ENCODE measurements at places on chromosomes 16 and 17.

- DNase-seq, result peak; percentile 25
These were observed 169.9 kb upstream of the MAF start for GRCh38 chr16:79770244-79771064.

DNA sequence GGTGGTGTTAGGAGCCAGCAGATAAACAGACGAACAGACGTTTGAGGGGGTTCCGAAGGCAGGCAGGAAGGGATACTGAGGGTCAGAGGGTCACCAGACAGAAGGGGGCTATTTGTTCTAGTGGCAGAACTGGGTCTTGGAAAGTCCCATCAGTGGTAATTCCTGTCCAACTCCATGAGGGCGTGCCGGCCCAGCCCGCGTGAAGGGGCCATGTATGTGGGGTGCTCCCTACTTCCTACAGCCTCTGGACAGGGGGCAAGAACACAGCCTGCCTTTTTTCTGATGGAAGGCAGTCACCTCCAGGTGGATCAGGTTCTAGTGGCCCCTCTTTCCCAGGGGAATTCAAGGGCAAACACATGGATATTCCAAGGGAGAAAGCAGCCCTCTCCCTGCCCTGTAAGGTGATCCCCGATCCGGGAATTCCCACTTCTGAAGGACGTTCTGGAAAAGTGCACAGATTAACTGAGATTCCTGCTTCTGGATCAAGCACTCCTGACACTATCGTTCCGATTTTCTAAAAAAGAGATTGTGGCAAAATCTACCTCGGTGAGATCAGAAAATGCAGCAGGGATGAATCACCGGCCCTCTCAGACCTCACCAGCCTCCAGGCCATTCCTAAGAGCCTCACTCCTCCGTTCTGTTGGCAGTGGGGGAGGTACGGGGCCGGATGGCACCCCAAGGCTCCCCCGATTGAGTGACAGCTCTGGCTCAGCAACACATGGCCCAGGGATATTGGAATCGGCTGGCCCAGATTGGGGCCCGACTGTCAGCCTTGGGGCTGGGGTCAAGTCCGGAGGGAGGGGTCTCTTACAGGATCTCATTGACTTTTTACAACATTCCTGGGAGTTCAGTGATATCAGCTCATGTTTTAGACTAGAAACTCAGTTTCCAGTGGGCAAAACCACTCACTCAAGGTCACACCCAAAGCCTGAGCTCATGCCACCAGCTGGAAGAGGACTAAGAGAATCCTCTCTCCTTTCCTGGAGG, 12.4 kb downstream of the STX1B start:
- no peak for DNase-seq

DNA sequence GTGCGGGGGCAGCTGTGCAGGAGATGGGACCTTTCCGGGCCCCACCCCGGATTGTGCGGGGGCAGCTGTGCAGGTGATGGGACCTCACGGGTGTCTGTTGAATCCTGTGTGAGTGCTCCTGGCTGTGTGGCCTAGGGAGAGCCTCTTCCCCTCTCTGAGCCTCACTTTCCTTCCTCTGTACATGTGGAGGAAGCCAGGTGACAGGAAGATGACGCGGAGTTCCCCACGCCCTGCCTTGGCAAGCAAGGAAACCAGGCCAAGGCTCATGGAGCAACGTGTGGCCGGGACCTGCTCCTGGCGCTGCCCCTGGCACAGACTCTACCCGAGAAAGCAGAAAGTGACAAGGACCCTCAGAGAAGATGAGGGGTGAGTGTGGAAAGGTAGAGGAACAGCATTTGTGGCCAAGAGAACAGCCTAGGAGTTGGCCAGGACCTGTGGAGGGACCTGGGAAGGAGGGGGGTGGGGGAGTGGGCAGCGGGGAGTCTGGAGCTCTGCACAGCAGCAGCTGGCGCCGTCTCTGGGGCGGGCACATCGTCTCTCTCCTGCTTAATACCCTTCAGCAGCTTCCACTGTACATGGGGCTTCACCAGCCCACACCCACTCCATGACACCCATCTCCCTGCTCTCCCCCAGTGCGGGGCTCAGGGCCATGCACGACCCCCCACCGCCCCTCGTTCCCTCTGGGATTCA, 38.4 kb upstream of the PABPN1L start:
- DNase-seq, result no peak

DNA sequence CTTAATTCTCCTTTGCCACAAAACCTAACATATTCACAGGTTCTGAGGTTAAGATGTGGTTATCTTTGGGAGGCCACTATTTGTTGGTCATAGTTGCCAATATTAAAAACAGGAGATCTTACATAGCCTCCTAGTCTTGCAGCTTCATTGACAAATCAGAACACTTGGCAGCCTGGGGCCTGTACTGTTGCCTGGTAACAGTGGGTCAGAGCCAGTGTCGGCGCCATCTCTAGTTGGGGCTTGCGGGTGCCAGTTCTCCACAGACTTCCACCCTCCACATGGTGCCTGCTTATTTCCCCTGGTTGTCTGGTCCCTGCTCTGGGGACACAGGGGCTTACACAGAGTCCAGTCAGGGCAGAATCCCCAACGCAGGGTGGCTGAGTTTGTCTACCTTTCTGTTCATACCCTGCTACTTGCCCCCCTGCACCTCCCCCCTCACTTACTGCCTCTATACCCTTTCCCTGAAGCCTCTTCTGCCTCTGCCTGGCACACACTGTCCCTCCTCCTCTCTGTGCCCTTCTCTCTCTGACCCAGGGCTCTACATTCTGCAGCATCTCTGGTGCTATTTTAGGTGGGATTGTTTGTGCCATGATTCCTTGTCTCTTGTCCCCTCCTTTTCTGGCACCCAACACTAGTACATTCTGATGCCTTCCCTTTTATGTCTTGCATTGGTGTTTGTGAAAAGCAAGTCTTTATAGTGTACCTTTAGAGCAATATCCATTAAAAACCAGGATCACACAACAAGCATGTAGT, 13.4 kb downstream of the EPN2 start:
- DNase-seq, result no peak

GRCh38 chr17:43003542-43004172, 2.9 kb upstream of the IFI35 start:
- no peak for DNase-seq

DNA sequence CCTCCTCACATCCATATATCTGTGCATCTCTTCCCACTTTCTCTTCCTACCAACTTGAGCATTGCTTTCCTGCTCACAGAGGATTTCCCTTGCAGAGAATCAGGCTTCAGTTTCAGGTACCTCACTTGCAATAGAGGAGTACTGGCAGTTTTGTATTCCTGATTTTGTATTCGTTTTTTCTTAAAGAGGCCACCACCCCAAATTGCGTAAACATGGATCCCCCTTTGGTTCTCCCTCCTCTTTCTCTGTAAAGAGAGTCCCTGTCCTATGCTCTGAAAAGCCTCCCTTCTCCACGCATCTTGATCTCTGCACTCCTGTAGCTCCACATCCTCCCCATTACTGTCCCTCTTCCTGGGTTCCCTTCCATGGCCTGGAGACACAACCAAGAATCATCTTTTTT, 32.2 kb downstream of the TEKT3 start:
- no peak for DNase-seq

DNA sequence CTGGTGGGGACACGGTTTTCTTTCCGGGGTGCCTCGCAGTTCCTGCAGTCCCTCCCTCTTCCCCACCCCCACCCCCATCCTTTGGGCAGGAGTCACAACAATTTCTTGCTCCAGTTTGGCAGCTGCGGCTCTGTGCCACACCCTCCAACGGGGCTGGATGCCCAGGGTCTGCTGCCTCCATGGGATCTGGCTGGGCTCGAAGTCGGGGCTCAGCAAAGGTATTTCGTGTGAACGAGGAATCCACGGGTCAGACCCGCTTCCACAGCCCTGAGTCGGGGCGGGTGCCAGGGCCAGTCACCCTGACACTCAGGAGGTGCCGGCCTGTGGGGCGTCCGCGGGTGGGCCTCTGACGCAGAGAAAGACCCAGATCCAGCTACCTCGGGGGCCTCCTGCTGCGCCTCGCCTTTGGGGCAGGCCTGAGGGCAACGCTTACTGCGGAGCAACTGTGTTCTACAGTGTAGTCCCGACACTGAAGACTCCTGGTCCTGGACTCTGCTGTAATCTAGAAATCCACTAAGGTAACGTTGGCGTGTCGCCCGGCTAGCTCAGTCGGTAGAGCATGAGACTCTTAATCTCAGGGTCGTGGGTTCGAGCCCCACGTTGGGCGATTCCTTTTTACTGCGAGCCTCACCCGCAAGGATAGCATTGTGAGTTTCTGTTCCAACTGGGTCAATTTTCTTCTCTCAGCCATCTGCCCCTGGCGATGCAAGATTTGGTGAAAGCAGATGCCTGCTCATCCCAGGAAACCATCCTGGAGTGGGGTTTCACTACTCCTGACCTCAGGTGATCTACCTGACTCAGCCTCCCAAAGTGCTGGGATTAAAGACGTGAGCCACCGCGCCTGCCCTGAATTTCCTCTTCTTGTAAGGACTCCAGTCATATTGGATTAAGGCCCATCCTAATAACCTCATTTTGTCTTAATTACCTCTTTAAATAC, 12.6 kb upstream of the OR1F1 start:
- DNase-seq, result no peak

DNA sequence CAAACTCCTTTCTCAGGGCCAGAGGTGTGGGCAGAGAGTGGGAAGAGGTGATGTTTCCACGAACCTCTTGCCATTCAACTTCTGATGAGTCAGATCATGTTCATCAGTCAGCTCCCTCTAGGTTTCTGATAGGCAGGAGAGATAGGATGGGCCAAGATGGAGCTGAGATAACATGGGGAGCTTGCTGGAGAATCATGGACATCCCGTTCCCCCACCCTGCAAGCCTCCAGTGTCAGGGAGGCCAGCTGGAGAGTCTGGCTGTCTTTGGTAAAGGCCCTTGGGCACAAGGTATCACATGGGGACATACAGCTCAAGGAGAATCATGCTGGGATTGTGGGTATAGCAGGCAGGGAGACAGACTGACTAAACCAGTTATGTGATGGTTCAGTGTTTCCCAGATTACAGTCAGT, 136.0 kb upstream of the IRX3 start:
- DNase-seq, result no peak

DNA sequence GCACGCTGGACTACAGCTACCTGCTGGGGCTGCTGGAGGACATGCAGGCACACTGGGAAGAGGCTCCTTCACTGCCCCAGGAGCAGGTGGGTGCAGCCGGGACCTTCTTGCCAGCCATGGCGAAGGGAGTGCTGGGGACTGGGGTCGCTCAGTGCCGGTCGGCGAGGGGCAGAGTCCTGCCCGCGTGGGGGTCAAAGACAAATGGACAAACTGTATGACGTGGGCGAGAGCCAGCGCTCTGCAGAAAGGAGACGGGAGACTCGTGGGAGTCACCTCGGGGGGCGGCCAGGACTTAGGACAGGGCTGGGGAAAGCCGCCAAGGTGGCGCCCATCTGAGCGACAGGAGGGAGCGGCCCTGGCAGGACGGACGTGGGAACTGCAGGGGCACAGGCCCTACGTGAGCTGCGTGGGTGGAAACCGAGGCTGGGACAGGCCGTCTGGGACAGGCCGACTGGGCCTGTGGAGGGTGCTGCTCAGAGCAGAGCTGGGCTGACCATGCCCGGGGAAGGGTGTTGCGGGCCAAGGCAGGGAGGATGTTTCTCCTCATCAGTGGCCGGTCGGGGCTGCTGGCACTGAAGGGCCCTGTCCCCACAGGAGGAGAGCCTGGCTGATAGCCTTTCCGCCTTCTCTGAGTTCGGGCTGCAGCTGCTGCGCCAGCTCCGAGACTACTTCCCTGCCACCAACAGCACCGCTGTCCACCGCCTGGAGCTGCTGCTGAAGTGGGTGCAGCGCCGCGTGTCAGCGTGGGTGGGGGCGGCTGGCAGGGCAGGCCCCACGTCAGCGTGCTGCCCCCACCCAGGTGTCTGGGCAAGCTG, 8.0 kb downstream of the TSR3 start:
- no peak for DNase-seq

DNA sequence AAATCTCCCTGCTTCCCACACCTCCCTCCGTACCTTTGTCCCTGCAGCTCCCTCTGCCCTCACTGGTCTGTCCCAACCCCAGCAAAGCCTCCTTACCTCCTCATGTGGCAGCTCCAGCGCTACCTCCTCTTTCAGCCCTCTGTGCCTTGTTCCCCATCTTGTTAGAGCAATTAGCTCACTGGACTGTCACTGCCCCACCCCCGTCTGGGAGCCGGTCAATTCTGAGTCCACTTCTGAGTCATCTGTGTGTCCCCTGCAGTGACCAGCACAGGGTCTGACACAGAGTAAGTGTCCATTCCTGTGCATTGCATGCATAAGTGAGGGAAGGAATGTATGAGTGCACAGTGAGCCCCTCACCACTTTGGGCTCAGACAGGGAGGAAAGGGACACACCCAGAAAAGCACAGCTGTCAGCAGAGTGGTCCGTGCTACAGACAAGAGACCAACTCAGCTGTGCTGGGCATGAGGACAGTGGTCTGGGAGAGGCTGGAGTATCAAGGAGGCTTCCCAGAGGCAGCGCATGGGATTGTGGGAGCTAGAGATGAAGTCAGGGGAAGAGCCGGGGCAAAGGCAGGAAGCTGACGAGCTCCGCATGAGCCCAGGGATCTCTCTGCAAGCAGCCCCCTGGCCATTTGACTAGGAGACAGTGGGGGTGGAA, 45.9 kb downstream of the PITPNM3 start:
- DNase-seq, result no peak

DNA sequence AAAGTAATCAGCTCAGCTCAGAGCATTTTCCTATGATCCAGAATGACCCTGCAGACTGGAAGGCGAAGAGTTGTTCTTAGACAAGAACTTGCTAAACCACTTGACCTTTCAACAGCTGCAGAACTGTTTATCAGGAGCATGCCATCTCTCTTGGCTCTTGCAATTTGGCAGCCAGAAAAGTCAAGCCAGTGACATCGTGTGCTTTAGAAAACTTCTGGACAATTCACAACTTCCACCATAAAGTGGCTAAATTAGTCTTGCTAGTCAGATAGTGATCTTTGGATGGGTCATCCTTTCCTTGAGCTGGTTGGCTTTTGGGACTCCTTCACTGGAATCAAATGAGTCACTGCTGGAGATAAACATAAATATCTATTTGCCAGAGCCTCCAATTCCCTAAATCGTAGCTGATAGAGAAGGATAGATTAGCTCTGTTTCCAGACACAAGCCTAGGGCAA, 146.5 kb downstream of the MAP2K6 start:
- no peak for DNase-seq

DNA sequence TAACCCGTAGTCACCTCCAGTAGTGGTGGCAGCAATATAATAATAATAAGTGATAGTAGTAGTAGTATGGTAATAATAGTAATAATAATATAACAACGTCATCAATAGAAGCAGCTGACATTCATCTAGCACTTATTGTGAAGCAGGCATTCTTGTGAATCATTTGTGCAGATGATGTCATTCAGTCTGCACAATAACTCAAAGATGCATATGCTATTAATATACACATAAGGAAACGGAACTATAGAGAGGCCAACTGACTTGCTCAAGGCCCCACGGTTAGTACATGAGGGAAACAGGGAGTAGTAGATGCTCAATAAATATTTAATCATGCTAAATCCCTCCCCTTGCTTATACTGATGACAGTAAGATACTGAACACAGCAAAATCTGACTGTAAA, 35.4 kb upstream of the GAN start:
- no peak for DNase-seq

GRCh38 chr16:69395859-69396186, 10.0 kb upstream of the TERF2 start:
- DNase-seq, result no peak

Measured in GOT3 (cell line).